Heart right ventricle (tissue), 16 donors: ENCODE measurements at places on chromosomes 5 and 9. TPM values are rescaled to one million over a fixed set of nuclear protein-coding genes. Genes with fewer than 3 reads are reported as not detected.

DNA sequence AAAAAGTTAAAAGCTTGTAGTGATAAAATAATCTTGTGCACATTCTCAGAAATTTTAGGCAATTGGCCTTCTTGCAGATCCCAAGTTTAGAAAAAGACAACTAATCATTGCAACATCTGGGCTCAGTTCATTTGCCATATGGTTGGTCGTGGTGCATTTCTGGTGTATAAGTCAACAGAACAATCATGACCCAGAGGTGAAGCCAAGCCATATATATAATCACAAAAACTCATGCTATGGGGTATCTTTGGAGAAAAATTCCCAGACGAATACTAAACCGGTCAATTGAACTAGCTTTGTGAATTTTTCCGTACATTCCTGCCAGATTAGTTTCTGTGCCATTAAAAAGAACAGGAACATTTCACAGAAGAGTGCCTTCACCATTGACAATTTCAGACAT lies 50.3 kb downstream of the FYB1 start:
- no peak for DNase-seq

Gene MEGF10
- total RNA-seq: 0.23 TPM

Gene SUSD1
- 4.9 TPM for total RNA-seq

Gene PCDHB7
- 0.67 TPM for total RNA-seq
